ENCODE measurements at places on chromosomes 1 and 21.

DNA sequence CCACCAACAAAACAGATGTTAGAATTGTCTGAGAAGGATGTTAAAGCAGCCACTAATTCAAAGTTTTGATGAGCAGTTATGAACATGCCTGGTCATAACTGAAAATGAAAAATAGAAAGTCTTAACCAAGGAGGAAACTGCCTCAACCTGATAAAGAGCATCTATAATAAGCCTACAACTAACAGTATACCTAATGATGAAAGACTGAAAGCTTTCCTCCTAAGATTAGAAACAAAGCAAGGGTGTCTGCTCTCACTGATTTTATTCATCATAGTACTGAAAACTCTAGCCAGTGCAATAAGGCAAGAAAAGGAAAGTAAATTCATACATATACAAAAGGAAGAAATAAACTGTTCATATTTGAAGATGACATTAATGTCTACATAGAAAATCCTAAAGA is 82.0 kb downstream of the KCNK1 start:
- DNase-seq: no peak

GRCh38 chr1:229448354-229448753 is 14.5 kb upstream of the ACTA1 start:
- no peak for DNase-seq

- peak; percentile 13 for DNase-seq
These were observed 15.2 kb downstream of the STYXL2 start for GRCh38 chr1:167109125-167109524.

GRCh38 chr1:15429701-15430149 is 8.5 kb upstream of the CTRC start:
- DNase-seq: no peak

DNA sequence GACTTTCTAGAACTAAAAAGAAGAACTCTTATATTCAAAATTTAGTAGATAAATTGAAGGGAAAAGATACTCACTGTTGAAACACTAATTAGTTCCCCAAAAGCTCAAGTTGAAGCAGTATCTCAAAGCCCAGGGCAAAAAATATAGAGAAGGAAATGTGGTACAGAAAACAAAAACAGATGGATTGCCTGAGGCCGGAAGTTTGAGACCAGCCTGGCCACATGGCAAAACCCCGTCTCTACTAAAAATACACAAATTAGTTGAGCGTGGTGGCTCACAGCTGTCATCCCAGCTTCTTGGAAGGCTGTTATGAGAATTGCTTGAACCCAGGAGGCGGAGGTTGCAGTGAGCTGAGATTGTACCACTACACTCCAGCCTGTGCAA is 36.0 kb downstream of the FAM177B start:
- peak; percentile 35 for DNase-seq

DNA sequence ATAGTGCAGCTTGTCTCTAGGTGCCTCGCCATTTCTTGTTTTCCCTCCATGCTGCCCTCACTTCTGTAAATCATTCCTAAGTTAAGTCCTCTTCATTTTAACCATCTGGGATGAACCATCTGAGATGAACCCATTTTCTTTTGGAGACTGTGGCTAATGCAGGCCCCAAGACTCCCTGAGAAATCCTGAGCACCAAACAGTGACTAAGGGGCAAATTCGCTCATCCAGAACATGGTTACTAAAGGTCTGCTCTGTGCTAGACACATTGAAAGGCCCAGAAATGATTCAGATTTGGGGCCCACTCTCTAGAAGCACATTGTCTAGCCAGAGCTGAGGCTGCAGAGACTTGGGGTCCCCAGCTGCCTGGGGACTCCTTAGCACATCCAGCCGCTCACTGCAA is 151.9 kb upstream of the CTTNBP2NL start:
- no peak for DNase-seq

DNA sequence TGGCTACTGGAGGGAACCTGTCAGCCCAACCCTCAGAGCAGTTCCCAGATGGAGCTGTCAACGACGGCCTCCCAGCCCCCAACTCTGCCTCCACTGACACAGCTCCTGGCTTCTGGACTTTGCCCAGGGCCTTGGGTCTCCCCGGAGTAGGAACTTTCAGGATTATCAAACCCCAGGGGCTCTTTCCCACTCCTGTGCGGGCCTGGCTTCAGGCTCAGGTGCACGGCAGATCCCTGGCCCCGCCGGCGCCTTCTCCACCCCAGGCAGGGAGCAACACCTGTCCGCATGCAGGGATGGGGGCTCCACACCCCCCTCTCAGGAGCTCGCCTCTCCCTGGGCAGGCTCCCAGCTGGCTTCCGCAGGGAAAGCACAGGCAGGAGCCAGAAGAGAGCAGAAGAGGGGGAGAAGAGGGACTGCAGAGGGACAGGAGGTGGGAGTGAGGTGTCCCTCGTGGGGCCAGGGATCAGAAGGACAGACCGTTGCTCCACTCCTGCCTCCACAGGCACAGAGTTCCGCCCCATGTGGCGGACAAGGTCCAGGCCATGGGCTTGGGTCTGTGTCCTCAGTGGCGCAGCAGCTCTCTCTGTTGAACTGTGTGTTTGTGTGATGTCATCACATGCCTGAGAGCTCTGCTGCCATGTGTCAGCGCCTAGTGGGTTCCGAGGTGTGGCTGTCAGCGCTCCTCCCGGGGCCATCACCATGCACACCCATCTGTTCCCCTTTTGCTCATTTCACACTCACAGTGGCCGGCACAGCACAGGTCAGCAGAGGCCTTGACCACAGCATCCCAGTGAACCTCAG is 107.7 kb downstream of the PDE9A start:
- DNase-seq: no peak

- no peak for DNase-seq
These were observed 16.0 kb downstream of the ZBTB17 start for GRCh38 chr1:15959827-15960446.

DNA sequence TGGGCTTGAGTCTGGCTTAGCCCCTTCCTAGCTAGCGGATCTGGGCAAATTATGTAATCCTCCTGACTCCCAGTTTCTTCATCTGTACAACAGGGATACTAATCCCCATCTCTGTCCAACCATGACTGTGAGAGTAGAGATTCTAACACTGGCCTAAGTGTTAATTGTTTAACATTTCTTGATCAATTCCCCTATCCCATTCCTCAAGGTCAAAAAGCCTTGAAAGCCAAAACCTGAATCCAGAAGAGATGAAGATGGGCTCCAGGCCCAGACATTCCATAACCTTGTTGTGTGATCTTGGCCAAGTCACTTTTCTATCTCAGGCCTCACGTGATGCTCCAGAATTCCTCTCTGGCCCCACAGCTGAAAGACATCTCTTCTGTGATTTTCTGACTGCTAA is 18.8 kb upstream of the PHLDA3 start:
- DNase-seq: no peak

DNA sequence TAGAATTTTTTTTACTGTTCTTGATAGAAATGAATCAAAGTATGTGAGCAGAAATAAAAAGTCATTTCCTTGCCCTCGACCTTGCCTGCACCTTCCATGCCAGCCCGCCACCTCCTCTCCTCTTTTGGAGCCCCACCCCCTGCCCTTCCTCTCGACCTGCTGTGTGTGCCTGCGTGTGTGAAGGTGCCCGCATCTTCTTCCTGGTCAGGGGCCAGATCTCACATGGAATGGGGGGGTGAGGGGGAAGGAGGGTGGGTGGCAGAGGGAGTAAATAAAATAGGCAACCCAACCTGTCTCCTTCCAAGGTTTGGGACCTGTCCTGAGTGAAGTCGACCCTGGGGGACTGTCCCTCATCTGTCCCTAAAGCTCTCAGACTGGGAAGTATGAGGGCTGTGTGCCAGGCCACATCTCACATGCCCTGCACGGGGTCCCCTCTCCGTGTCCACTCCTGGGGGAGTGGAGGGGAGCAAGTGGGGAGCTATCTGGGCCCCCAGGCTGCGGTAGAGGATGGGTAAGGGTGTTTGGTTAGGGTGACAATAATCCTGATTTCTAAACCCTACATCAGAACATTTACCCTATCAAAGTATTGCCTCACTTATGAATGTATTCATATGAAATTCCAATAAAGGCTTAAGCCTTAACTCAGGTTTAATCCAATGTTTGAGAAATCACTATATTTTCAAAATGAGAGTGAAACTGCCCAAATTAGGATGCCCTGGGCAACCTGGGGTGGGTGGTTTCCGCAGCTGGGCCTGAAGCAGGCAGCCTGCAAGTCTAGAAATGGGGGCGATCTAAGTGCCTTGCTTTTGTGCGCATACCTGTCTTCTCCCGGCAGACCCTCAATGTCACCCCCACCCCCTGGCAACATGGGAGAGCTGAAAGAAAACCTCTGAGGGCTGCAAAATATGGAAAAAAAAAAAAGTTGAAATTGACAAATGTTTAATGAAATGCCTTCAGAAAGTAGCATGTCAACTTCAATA is 15.4 kb downstream of the AMPD2 start:
- peak; percentile 31 for DNase-seq

DNA sequence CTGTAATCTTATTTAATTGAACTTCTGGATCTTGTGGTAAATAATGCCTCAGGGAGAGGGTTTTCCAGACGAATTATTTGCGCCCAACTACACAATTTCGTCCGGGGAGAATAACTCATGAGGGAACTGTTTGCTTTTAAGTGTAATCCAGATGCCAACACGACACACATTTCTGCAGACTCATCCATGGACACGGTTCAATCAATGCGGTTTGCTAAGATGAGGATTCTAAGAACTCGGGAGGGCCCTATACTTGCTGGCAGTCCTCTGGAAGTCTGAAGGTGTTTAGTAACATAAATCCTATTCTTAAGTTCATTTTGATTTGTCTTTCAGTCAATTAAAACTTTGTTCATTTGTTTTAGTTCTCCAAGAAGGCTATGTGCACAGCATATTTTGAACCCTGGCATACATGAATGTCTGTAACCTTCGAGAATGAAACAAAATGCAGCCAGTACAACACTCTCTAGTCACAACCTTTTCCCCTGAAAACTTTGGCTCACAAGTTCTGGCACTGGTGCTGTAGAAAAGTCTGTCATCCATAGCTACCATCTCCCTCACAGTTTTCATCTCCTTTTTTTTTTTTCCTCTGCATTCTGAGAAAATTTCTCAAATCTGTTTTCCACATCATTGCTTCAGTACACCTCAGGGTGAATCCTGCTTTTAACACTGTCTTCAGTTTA is 38.8 kb downstream of the DIPK1A start:
- no peak for DNase-seq

DNA sequence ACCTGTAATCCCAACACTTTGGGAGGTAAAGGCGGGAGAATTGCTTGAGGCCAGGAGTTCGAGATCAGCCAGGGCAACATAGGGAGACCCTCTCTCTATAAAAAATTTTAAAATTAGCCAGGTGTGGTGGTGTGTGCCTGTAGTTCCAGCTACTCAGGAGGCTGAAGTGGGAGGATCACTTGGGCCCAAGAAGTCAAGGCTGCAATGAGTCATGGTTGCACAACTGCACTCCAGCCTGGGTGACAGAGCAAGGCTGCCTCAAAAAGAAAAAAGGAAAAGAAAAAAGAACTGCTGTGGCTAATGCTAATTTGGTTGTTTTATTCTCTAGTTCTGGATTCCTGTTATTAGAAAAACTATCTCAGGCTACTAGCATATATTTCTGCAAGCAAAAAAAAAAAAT is 29.8 kb downstream of the DBT start:
- no peak for DNase-seq

GRCh38 chr21:45300786-45301520 is 13.3 kb upstream of the POFUT2 start:
- DNase-seq: no peak

- DNase-seq: no peak
These were observed 1.7 kb downstream of the PDE9A start for GRCh38 chr21:42654913-42655795.

DNA sequence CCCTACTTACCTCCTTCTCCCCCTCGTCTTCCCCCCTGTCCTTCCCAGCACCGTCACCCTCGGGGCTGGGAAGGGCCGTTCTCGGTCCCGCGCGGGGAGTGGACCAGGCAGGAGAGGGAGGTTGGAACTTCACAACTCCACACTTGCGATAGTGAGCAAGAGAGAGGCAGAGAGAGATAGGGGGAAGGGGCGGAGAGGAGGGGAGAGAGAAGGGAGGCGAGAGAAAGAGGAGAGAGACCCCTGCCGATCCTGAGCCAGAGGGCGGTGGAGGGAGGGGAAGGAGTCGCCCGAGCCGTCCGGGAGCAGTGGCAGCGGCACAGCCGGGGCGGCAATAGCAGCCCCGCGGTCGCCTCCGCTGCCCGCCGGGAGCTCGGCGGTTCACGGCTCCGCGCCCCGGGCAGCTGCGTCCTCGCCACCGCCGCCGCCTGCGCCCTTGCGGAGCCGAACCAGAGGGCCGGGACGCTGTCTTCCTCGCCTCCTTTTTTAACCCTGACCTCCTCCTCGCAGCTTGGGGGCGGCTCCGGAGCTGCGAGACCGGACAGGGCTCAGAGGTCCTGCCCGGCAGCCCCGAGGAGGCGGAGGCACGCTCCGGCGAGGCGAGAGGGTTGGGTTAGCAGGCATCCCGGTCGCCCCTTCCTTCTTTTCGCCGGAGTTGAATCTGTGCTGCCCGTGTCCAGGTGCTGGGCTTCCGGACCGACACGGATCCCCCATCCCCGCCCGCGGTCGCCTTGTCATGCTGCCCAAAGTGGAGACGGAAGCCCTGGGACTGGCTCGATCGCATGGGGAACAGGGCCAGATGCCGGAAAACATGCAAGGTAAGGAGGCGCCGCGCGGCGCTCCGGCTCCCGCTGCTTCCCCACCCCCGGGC is 11.7 kb downstream of the NR5A2 start:
- no peak for DNase-seq

GRCh38 chr1:234517110-234517802 is 38.3 kb upstream of the TARBP1 start:
- DNase-seq: no peak

GRCh38 chr1:243409284-243409683 is 153.4 kb downstream of the SDCCAG8 start:
- no peak for DNase-seq

Data from activated CD4-positive, alpha-beta T cell treated with anti-CD3 and anti-CD28 coated beads, Interleukin-2, amount 10 ng/mL, durations not matched to agents 7 days and 5 days (primary cell).